ENCODE measurements at places on chromosomes 3 and 15.

DNA sequence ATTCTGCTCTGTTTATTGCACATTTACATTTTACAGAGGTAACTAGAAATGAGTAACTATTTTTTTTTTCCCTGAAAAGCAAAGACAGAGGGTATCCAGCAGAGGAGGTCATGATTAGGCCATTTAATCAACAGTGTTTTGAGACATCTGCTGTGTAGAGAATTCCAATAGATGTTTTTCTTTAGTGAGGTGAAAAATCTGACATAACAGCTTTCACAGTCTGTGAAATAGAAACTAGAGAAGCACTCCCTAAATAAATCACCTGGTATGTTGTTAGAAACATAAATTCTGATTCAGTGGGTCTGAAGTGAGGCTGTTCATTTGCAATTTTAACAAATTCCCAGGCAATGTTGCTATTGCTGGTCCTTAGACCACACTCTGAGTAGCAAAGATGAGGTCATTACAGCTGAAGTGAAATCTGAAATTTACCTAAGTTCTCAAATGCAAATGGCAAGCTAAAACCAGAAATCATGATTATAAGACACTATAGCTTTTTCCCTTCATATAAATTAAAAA is 329.2 kb upstream of the LRRC3B start:
- no peak for DNase-seq

DNA sequence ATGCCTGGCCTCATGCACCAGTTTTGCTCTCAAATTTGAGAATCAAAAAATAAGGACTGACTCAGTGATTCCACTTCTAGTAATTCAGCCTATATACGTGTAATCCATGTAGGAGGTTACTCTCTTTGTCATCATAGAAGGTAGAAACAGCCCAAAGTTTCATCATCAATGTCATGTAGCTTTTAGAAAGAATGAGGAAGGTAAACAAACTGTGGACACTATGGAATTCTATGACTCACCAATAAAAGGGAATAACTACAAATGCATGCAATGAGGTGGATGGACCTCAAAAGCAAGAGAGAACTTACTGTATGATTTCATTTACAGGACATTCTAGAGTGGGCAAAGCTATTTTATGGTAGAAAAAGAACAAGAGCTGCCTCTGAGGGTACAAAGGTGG is 93.2 kb upstream of the LRIG1 start:
- no peak for DNase-seq

DNA sequence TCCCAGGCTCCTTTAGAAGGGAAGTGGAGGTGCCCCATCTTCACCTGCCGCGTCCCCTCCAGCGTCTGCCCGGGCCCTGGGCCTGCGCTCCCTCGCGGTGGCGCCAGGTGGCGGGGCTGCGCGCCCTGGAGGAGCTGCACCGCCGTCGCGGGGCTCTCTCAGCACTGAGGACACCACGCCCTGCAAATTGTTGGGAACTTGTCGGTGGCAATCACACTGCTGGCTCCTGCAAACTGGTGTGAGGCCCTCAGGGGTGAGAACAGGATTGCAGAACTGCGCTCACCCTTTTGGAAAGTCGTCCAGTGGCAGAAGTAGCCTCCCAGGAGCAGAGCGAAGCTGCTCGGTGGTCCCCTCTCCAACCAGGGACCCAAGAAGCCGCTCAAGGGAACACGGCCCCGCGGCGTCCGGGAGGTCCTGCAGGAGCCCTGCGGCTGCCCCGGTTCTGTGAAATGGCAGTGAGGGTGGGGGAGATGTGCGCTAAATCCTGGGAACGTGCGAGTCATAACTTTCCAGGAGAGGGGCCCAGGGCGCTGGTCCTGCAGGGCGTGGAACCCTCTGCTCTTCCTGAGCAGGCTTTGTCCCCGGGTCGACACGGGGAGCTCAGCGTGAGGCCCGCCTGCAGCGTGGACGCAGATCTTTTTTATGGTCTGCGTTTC is 995 bp upstream of the LRRK1 start:
- DNase-seq: no peak

GRCh38 chr15:60994963-60995475 is 234.1 kb downstream of the RORA start:
- DNase-seq: no peak

GRCh38 chr3:74801924-74802323 is 187.5 kb upstream of the CNTN3 start:
- DNase-seq: no peak

DNA sequence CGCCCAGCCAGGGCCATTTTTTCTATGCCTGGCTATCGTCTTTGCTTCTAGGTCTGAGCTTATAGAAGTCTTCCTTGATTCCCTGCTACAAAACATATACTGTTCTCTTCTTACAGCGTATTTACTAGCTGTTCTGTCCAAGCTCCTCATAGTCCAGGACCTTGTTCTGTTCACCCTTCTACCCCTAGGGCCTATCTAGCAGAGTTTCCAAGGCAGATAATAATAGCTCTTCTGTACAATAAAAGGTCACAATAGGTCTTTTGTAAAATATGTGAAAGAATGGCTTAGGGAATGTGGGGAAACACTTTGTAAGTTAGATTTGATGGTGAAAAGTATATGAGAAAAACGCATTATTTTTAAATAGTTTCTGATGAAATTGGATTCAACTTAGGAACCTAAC is 158.2 kb downstream of the P3H2 start:
- DNase-seq: no peak

DNA sequence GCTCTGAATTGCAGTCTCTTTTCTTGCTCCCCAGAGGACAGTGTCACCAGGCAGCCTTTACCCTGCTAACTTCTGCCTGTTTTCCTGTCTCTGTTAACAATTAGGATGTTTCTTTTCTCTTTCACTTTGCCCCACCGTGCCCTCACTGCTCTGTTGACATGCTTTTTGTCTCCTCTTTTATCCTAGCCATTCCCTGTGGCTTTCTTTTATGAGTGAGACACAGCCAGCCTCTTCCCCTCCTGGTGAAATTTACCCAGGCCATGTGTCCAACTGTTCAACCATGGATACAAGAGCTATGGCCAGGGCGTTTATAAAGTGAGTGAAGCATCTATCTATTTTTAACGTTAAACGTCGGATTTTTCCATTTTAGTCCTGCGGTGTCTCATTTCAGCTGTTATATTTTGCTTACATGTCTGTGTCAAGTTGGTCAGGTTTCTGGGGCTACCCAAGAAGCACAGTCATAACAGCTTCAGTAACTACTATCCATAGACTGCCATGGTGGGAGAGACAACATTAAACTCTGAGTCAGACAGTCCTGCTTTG is 443.2 kb upstream of the AZI2 start:
- DNase-seq: no peak

- DNase-seq: no peak
Observed at GRCh38 chr3:24936574-24936973, 441.9 kb upstream of the THRB start.

DNA sequence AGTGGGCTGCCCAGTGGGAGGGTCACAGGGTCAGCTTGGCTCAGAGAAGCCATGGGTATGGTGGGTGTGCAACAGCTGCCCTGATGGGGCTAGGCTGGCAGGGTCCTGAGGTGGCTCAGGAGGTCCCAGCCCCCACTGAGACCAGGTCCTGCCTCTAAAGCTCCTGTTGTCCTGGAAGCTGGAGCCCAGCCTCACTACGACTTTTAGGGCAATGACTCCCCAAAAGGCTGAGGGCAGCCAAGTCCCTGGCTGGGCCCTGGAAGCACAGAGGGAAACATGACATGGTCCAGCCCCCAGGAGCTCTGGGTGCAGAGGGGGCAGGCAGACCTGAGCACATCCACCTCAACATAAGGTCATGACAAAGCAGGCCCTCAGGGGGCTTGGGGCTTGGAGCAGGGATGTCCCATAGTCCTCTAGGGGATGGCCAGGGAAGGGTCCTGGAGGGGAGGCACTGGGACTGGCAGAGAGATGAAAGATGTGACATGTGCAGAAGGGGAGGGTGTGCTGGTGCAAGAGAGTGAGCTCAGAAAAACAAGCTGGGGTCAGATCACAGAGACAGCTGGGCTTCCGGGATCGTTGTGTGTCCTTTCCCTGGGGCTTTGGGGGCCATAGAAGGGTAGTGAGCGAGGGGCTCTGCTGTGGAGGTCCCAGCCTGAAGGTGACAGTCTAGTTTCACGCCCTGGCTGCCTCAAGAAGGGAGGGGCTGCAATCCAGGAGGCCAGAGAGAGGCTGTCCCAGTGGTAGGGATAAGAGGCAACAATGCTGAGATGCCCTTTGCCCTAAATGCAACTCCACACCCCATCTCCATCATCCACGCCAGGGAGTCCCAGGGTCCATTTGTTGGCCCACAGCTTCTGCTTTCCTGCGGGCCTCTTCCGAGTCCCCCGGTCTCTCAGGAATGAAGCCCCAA is 639 bp upstream of the ITIH3 start:
- DNase-seq: no peak

GRCh38 chr3:125175295-125176078 is 37.1 kb downstream of the SLC12A8 start:
- no peak for DNase-seq

DNA sequence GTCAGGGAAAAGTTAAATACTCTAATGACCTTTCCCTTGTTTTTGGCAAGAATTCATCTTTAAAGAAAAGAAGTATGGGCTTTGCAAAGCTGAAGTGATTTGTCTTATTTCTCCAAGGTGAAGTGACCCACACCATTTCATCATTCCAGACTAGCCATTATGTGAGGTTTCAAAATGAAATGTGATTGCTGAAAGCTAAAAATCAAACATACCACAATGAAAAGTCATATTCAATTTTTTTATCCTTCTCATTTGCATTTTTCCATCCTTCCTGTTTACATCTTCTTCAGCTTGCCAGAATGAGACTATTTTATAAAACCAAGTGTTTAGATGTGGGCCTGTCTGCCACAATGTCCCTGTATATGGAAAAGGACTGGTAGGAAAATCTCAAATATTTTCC is 142.3 kb upstream of the STRIT1 start:
- DNase-seq: no peak

DNA sequence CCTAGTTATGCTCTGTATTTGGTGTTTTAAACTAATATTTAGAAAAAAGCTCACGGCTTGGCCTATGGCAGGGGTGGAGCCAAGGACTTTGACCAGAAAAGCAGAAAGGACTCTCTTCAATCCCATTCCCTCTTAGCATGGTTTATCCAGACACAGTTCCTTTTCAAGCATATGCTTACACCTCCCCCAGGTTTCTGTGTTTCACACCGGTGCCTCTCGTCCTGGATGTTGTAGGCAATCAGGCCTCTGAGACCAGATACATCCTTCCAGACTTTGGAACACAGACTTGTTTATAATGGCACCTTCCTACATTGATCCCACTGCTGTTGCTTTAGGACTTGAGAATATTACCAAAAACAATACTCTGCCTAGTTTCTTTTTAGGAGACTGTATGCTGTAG is 440.5 kb upstream of the ARPP21 start:
- DNase-seq: no peak

DNA sequence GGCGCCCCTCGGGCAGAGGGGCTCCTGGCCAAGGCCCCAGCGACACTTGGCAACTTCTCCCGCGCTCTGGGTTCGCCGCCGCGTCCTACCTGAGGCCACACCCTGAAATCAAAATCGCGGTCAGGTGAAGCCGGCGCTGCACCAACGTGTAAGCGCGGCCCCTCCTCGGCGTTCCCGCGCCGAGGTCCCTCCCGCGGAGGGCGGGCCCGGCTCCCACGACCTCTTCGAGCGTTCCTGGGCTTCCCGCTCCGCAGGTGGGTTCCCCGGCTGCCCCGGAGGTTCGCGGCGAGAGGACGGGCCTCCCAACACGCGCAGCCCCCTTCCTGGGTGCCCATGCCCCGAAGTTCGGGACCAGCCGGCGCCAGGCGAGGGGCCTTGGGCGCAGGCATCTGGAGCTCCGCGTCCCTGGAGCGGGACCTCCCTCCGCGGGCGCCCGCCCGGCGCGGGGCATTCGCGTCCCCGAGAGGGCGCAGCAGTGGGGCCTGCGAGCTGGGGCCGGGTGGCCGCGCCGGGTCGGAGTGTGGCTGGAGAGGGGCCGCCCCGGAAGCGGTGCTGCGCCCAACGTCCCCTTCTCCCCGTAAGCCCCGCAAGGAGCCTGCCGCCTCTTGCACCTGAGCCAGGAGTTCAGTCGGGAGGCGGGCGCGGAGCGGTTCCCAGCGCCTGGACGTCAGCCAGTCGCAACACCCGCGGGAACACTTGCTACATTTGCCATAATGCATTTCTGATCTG is 13.7 kb downstream of the PAK6 start:
- DNase-seq: no peak

GRCh38 chr15:36671017-36671416 is 91.6 kb downstream of the CDIN1 start:
- DNase-seq: no peak

- no peak for DNase-seq
Observed at GRCh38 chr3:108037770-108038169, 53.1 kb downstream of the CD47 start.

DNA sequence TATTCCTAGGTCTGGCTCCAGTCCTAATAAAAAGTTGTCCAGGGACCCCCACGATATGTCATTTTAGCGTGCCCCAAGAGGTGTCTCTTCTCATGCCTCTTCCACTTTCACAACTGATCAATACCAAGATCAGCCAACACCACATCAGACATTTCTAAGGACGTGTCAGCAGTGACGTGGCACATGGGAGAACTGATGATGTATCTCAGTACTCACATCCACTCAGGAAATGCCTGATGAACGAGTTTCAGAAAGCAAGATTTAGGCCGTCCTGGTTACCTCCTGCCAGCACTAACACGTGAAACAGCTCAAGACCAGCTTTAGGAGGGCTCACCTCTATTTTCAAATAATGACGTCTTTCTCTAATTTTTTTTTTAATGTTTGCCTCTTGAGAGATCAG is 19.6 kb downstream of the VGLL4 start:
- DNase-seq: no peak

- DNase-seq: no peak
Observed at GRCh38 chr15:63287109-63287508, 9.7 kb downstream of the APH1B start.

GRCh38 chr3:14481646-14482036 is 58.5 kb downstream of the GRIP2 start:
- DNase-seq: no peak

DNA sequence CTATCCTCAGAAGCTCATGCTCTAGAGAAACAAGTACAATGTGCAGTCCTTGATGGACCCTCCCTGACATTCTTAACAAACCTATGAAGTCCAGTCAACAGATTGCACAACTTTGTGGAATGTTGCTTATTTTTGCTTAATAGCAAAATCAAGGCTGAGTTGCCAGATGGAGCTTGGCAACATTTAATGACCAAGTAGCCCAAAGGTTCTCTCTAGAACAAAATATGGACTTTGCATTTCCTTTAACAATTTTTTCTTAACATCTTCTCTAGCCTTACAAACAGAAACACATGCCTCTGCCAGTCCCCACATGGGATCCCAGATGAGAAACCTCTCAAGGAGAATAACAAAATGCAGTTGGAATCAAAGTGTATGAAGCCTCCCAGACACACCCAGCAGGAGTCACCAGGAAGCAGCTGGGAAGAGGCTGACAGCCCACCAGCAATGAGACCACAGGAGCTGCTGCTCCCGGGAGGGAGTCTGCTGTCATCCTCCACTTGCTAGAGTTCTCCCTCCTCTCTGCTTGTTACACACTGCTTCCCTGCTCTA is 422.5 kb upstream of the CDIN1 start:
- DNase-seq: no peak
